ENCODE measurements at places on chromosomes 12 and 14.
A peak's percentile ranks its signal among the peaks of the same experiment; 100 is the strongest.

DNA sequence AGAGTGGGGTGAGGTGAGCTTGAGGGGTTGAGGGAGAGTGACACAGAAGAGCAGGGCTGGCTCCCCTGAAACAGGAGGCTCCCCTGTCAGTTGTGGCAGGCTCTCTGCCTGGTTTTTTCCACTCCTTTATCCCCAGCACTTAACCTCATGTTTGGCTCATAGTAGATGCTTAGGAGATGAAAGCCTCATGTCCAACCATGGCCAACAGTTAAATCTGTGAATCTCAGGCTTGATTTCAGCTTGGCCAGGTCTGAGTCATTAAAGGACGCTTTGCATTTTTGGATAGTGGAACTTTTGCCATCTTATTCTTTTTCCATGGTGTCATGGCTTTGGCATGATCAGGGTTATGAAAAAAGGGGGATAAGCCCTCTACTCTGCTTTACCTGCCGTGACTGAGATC, 117.2 kb downstream of the CACNA1C start:
- no peak for DNase-seq

GRCh38 chr12:19409376-19409775, 29.9 kb upstream of the AEBP2 start:
- no peak for DNase-seq

DNA sequence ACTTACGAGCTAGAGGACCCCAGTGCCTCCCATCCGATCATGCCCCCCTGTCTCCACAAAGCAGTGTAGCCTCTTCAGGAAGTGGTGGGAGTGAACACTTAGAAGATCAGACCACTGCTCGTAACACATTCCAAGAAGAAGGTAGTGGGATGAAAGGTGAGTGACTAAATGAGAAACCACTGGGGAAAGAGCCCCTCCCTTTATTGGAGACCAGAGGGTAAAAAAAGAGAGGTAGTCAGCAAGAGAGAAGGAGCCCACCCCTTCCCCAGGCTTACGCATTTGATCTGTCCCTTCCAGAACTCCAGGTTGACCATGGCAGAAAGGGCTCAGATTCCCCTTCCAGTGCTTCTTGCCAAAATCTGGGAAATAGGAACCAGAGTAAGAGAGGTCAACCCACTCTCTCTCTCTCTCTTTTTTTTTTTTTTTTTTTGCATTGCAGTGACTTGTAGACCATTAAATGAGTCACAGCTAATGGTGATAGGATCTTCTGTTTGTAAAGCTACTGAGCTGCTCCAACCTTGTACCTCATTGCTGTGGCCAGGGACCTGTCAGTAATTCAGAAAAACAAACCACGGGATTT, 165.4 kb downstream of the GCH1 start:
- no peak for DNase-seq

- no peak for DNase-seq
Measured at GRCh38 chr12:82688035-82688501, 1.4 kb downstream of the TMTC2 start.

- no peak for DNase-seq
Measured at GRCh38 chr14:89324501-89325298, 92.3 kb downstream of the FOXN3 start.

- no peak for DNase-seq
Measured at GRCh38 chr14:99213527-99213971, 58.4 kb downstream of the BCL11B start.

GRCh38 chr12:76863005-76863670, 15.7 kb downstream of the CSRP2 start:
- DNase-seq: no peak

- DNase-seq: no peak
Measured at GRCh38 chr14:104113631-104114420, 24.6 kb upstream of the KIF26A start.

- no peak for DNase-seq
Measured at GRCh38 chr14:103072595-103073366, 11.2 kb upstream of the LBHD2 start.

GRCh38 chr12:12207746-12208145, 59.1 kb downstream of the LRP6 start:
- DNase-seq: no peak

DNA sequence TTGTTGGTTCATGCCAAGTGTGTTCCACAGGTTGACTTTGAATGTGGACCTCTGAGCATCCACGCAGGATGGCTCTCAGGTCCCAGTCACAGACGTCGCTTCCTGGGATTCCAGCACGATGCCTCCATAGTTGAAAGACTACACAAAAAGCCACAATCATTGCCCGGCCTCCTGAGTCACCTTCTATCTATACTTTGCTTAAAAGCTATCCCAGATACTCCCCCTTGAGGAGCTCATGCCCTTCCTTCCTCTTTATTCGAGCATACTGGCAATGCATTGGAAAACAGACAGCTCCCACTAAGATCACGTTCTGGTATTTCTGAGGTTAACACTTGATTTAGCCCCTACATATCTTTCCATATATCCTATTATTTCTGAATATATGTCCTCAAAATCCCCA, 40.1 kb downstream of the ZNF664 start:
- DNase-seq: no peak

DNA sequence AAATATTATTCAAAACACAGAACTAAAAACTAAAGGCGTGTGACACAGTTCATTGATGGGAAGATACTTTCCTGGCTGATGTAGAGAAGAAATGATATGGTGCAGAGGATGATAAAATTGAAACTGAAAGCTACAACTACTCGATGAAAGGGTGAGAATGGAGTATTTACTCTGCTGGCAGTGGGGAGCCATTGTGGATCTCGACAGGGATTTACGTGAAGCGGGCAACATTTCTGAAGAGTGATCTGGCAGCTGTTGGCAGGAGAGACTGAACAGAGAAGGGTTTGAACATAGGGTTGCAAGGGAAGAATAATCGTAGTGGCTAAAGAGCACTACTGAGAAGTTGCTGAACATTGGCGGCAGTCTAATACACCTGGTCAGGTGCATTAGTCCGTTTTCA, 464.9 kb downstream of the PDZRN4 start:
- no peak for DNase-seq

DNA sequence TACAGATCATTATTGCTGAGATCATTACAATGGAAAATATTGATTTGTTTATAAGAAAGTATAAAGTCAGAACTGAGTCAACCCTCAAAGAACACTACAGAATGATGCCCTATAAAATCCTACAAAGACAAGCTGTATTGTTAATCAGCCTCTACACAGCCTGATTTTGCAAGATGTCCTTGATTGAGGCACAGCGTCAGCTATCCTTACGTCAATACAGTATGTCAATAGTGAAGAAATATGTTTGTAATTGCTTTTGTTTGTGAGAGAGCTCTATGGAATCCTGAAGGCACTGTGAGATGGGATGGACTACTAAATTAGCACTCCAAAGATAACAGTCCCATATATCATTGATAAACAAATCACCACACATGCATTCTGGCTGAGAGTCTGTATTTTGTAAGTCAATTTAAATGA, 70.7 kb downstream of the RASSF9 start:
- no peak for DNase-seq

- DNase-seq: no peak
Measured at GRCh38 chr12:103269946-103270345, 225.8 kb downstream of the C12orf42 start.

DNA sequence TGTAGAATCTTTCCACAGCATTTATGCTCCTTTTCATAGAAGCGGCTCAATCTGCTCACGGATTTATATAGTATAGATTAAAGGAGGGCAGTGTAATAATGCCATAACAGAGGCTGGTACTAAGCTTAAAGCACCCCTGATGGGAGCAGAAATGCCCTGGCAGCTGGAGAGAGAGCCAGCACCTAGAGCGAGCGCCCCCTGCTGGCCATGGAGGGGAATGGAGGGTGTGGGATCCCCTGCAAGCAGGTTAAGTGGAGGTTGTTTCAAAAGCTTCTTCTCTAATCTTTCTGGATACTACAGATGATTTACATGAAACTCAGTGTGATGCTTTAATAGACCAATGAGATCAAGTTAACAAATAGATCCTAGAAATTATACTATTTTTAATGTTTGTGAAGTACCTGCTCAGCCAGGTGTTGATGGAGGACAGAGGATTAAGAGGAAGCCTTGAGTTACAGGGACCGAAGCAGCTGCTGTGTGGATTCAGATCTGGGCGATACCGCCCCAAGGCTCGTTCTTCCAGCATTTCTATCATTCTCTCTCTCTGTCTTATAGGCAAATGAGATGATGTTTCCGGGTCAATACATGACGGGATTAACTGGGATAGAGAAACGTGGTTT, 1519.3 kb upstream of the TMEM132C start:
- DNase-seq: no peak

DNA sequence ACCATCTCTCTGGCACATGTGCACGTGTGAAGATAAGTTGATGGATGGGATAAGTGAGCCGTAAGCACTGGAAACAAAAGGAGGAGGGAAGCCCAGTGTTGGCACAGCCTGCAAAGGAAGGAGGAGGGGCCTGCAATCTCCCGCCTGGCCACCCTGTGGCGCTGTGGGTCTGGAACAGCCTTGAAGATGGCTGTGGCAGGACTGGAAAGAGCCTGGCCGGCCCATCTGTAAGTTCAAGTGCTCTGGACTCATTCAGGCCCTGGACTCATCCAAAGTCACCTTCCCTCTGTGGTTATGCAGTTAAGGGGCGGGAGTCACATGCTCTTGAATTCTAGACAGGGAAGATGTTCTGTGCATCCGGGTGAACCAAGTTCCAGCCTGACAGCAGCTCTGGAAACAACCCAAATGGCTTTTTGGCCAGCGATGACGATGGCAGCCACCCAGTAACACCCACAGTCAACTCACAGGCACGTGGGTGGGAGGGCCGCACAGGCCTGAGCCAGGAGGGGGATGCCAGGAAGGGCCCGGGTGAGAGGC, 50.4 kb downstream of the CHGA start:
- DNase-seq: peak; percentile 83
